ENCODE measurements at places on chromosomes 7 and 10.

DNA sequence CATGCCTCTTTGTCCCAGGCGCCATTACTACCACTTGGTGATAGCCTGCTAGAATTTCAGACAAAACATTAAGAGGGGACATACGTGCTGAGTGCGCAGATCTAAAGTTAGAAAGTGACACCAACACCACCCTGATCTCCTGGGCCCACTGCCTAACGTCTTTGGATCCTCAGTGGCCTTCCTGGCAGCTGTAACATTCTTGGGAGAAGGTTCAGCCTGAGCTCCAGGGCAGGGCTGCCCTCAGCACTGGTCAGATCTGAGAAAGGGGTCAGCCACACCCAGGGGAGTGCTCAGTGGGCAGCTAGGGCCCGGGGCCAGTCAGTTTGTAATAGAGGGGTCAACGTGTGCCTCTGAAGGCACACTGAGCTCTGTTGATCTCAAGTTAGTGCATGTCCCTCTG lies 48.4 kb downstream of the ZCCHC24 start:
- no peak for DNase-seq

GRCh38 chr7:8371742-8372141 lies 61.7 kb upstream of the NXPH1 start:
- DNase-seq, result no peak

DNA sequence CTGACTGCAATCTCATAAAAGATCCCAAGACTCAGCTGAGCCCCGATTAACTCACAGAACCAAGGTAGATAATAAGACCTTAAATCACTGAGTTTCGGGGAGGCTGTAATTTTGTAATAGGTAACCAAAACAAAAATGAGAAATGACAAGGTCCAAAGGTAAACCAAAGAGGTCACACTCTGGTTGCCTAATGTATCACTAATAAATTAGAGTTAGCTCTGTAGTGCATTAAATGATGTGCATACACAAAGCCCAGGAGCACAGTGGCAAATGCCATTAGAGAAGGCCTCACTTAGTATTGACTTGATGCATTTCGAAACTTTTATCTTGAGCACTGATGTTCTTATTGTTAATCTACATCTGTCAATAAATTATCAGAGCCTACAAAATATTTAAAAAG lies 237.7 kb upstream of the CCDC6 start:
- DNase-seq, result no peak

DNA sequence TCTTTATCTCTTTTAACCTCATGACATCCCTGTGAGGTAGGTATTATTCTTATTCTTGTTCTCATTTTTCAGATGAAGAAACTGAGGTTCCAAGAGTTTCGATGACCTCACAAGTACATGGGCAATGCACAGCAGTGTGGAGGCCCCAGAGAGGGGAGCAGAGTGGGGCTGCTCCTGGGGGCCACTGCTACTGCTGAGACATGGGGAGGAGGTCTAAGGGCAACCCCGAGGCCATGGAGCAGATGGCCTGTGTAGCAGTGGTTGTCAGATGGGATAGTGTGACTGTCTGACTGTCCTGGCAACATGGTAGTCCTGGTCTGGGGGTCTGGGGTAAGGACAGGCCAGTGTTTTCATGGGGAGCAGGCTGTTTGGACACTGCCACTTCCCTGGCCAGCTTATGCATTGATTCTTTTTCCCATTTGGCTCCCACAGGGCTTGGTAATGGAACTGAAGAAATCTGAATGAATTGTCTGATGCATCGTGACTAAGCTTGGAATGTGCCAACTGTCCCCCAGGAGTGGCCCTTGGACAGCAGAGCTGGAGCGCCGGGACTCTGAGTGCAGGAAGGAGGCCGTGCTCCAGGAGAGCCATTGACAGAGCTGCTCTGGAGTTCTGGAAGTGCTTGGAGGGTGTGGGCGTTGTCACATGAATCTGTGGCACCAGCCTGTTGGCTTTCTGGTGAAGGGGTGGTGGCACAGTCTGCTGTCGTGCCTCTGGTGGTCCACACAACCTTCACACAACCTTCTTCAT lies 40.9 kb downstream of the ADRA2A start:
- DNase-seq, result no peak

- DNase-seq, result no peak
Measured at GRCh38 chr10:112774798-112775197, 175.2 kb upstream of the TCF7L2 start.

DNA sequence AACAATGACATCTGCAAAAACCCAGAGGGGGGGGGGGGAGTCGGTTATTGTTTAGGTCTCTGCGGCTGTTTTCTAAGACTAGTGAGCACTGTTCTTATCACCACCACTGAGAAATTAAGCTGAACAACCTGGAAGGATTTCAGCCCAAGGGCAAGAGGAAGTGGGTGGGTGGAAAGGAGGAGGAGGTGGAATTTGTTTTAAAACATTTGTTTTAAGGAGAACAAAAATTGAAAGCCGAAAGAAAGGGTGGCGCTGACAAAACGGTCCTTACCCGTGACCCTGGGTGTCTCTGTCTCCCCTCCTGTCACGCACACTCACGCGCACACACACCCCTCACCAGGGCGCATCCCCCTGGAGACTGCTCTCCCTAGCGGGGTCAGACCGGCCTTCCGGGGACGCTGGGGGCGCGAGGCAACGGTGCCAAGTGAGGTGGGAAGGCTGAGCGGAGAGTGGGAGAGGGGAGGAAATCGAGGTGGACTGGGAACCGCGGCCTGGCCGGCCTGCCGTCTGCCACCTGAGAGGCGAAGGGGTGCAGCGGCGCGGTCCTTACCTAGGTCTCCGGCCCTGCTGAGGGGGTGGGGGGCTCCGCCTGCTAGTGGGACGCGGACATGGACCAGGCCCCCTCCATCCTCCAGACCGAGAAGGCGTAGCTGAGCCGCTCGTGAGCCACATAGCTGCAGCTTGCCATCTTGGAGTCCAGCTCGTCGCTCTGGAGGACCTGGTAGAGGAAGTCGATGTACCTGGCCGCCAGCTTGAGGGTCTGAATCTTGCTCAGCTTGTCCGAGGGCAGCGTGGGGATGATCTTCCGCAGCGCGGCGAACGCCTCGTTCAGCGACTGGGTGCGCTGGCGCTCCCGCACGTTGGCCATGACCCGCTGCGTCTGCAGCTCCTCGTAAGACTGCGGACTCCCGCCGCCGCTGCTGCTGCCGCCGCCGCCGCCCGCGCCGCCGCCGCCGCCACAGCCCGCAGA lies 1.0 kb downstream of the TWIST1 start:
- DNase-seq, result no peak

- no peak for DNase-seq
Measured at GRCh38 chr10:29050081-29050480, 238.8 kb upstream of the LYZL1 start.

All from stimulated activated CD4-positive, alpha-beta T cell treated with anti-CD3 and anti-CD28 coated beads, Interleukin-12 subunit alpha, Interleukin-12 subunit beta, amount 100 ng/mL, for 4 hours (primary cell).